NCI-H2107 (cell line): ENCODE measurements at places on chromosomes 3 and 15.

- no peak for DNase-seq
Measured at GRCh38 chr15:99442252-99442897, 123.4 kb upstream of the MEF2A start.

DNA sequence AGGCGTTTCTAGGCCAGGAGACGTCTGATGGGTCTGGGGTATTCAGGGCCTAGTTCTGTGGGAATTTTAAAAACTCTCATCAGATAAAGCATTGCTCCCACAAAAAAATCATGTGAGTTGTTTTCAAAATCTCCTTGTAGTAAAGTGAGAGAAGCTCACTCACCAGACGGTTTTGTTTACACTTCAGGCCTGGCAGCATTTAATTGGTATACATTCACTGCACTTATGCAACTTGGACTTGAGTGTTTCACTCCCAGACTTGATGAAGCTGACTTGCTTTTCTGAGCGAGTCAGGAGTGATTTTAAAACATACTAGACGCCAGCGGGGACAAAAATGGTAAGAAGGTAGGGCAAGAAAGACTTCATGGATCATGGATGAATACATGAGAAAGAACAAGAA is 75.2 kb downstream of the SLCO3A1 start:
- no peak for DNase-seq

DNA sequence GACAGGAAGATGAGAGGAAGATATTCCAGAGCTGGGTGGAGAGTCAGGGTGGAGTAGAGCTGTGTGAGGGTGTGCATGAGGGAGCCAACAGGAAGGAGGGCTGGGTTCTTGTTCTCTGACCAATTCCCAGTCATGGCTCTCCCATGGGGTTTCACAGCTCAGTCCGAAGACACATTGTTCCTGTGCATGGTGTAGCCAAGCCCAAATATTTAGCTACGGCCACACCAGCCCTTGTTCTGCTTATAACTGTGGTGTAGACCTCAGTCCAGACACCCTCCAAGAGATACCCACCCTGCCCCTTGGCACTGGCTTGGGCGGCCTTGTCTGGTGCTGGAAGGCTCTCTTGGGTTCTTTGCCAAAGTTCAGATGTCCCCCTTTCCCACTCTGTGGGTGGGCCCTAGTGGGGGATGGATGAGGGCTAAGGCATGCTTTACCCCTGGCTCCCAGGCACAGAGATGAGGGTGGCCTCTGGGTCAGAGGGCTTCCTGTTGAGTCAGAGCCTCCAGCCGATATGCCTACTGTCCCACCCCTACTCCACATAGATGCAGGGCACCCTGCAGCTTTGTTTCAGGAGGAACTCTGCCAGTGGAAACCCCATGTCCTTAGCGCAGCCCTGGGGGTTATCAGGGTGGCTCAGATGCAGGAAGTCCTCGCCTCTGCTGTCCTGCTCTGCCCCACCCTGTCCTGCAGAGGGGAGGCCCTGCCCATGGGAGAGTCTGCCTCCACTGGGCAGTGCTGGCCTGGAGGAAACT is 271.2 kb upstream of the CTDSPL start:
- DNase-seq, result no peak

- DNase-seq, result no peak
Measured at GRCh38 chr3:129605922-129606635, 397 bp downstream of the PLXND1 start.

GRCh38 chr3:174020156-174020555 is 622.6 kb downstream of the NLGN1 start:
- DNase-seq, result no peak

GRCh38 chr3:194254040-194254439 is 97.1 kb downstream of the CPN2 start:
- no peak for DNase-seq

DNA sequence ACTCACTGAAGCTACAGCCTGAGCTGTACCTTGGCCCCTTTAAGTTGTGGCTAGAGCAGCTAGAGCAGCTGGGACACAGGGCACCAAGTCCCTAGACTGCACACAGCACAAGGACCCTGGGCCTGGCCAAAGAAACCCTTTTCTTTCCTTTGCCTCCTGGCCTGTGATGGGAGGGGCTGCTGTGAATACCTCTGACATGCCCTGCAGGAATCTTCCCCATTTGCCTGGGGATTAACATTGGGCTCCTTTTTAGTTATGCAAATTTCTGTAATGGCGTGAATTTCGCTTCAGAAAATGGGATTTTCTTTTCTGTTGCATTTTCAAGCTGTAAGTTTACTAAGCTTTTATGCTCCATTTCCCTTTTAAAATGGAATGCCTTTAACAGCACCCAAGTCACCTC is 611.2 kb upstream of the ARPP21 start:
- DNase-seq, result no peak

DNA sequence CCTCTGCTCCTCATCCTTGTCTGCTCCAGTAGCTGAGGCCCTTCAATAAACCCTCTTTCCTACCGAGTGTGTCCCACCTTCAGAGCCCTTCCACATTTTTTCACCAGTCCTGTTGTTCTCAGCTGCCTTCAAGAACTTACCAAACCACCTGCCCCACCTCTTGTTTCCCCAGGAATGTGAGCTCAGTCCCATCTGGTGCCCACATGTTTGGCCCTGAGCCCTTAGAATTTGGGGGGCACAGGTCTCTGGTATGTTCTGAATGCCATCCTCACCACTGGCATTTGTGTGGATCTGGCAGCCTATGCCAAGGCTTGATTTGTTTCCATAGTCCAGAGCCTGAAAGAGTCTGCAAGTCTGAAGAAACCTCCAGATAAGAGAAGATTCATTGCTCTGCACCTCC is 315.2 kb upstream of the PPP2R3A start:
- no peak for DNase-seq

GRCh38 chr15:43702174-43702573 is 8.5 kb downstream of the CKMT1A start:
- no peak for DNase-seq

DNA sequence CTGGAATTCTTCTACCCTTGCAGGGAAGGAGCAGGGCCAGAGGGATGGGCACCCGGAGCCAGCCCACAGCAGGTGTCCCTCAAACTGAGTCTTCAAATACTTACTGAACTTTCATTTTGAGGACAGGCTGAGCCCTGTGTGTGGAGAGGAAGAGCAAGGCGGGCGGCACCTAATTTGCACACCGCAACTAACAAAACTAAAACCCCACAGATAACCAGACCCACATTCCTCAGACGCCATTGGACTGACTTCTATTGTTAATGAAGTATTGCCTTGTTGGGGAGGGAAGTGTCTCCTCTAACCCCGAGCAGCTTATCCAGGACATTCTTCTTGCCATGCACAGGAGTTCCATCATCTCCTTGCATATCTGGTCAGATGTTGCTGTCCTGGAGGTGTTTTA is 105.2 kb upstream of the NR2E3 start:
- DNase-seq, result no peak

GRCh38 chr3:112973325-112974177 is 1.4 kb downstream of the CD200R1 start:
- DNase-seq, result no peak

- DNase-seq, result no peak
Measured at GRCh38 chr3:75305901-75306300, 358.2 kb upstream of the FRG2C start.

DNA sequence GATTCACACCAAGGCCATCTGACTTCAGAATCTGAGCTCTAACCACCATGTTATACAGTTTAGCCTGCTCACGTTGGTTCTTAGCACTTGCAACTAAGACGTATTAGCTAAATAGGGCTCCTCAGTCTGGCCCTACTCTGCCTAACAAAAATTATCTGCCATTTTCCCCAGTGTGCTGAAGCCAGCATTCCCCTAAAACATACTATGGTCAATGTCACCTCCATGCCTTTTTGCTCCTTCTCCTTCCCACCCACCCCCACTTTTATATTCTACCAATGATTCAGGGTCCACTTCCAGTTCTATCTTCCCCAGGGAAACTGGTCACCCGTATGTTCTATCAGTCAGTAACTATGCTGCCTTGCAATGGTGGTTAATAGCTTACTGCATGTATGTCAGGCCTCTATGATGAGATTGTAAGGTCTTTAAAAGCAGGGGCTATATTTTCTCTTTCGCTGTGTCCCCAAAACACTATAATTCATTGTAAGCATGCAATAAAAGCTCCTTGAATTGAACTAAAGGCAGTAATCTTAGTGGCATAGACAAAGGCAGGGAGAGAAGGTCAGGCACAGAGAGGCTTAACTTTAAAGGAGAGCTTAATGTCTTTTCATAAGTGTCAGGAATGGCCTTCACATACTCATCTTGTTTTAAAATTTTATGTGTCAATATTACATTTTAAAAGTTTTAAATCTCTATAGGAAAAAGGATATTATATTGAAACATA is 23.3 kb downstream of the POPDC2 start:
- DNase-seq, result no peak

- DNase-seq, result no peak
Measured at GRCh38 chr3:37580237-37580636, 281.4 kb upstream of the CTDSPL start.
